ENCODE measurements at places on chromosomes 16 and 17.

DNA sequence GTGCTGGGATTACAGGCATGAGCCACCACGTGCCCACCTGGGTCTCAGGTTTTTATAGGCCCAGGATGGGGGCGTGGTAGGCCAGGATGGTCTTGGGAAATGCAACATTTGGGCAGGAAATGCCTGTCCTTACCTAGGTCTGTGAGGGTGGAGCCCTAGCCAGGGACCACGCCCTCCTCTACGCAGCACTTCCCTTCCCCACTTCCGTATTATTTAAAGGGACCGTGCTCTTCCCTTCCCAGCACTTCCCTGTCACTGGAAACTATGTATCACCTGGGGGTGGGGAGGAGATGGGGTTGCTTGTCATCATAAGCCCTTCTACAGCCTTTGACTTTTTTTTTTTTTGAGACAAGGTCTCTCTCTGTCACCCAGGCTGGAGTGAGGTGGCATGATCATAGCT lies 238.9 kb upstream of the NLRP1 start:
- DNase-seq, result no peak

- DNase-seq, result no peak
These were observed 80.2 kb downstream of the OR1D5 start for GRCh38 chr17:2983255-2983654.

- no peak for DNase-seq
These were observed 1337.5 kb upstream of the CDH8 start for GRCh38 chr16:63373744-63374143.

- DNase-seq, result no peak
These were observed 17.2 kb downstream of the GINS3 start for GRCh38 chr16:58409316-58409973.

DNA sequence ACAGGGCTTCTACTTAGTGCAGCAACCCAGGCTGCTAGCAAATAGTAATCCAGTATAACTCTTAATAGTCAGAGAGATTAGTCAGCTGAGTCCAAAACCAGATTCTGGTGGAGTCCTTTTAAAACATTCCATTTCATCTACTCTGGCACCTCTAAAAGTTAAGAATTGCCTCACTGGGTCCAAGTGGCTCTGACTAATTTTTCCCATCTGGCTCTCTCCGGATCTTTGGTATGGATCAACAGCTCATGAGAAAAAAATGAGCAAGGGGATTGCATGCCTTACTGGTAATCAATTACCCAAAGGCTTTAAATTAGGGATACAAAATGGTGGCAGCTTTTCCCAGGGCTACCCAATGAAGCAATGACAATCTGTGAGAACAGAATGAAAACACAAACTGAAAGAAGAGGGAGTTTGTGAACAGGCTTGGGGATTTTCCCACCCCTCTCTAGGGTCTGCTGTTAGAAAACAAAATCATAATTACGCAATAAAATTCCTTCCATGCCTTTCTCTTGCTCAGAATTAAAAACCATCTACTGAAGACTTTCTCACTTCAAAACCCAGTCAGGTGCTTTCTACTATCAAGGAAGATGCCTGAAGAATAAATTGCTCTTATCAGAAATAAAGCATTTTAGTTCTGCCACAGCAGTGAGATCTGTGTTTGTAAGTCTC lies 84.6 kb upstream of the PMFBP1 start:
- no peak for DNase-seq

- DNase-seq, result no peak
These were observed 20.4 kb downstream of the ALOX12B start for GRCh38 chr17:8066841-8067775.

- no peak for DNase-seq
These were observed 81.8 kb downstream of the VAT1L start for GRCh38 chr16:77869997-77870813.

DNA sequence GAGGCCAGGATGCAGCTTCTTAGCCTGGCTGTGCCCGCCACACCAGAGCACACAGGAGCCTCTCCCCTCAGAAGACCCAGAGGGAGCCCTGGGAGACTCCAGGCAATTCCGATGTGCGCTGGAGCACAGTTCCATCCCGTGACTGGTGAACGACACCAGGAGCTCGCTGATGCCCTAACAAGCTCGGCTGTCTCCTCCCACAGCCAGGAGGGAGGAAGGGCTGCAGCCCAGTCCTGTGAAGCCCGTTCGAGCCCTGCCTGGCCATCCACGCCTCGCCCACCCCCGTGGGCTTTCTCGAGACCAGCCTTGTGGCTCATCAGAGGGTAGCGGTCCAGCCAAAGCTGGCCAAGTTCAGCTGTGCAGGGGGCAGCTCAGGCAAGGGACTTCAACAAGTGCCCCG lies 21.8 kb upstream of the RASD1 start:
- DNase-seq, result no peak

- no peak for DNase-seq
These were observed 1.4 kb downstream of the THUMPD1 start for GRCh38 chr16:20740007-20740883.

DNA sequence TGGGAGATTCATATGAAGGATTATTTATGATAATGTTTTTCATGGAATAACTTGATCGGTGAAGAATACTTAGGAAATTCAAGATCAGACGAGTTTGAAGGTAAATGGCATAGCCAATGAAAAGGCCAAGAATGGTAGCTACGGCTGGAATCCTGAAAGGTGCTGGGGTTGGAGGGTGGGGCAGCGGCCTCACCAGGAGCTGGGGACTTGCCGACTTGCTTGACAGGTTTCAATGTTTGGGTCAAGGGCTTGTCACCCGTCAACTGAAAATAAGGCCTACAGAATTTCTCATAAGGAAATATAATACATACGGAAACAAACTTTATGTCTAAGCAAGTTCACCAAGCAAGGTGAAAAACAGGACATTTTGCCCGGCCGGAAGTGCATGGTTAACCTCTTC lies 9.9 kb downstream of the CRYM start:
- no peak for DNase-seq

- no peak for DNase-seq
These were observed 913 bp upstream of the NOG start for GRCh38 chr17:56592487-56593085.

- no peak for DNase-seq
These were observed 78.5 kb downstream of the WNT3 start for GRCh38 chr17:46739982-46740381.

- no peak for DNase-seq
These were observed 3.5 kb downstream of the CHMP6 start for GRCh38 chr17:80995131-80995530.

DNA sequence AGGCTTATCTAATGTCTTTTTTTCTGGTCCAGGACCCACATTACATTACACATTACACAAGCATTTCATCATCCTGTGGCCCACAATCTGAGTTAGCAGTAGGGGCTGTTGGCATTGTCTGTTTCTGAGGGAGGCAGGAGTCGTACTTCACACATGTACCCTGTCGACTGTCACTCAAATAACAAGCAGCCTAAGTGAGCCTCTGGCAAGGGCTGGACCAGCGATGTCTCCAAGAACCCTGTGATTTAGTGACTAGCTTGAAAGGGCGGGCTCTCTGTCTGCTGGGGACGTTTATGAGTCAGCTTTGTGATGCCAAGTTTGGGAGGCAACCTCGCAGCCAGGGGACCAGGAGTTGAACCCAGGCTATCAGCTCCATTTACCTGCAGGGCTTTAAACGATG lies 251.4 kb downstream of the HS3ST3B1 start:
- DNase-seq, result no peak

GRCh38 chr17:55324296-55324978 lies 59.7 kb downstream of the HLF start:
- no peak for DNase-seq

DNA sequence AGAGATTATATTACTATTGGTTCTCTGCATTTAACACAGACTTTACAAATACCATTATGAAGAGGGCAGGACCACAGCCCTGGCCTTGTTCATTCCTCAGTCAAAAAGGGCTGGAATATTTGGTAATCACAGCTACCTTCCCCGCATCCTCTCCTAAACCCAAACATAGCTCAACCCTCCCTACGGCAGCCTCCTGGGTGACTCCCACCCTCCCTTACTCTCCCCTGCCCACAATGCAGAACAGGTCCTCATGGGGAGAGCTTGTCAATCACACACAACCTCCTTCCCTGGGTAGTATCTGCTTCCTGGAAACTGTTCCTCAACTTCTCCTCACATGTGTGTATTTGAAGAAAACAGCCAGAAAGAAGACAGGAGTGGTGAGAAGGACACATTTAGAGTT lies 224.2 kb downstream of the C16orf78 start:
- DNase-seq, result no peak

- DNase-seq, result no peak
These were observed 117.6 kb upstream of the ZNF750 start for GRCh38 chr17:82957469-82957795.

DNA sequence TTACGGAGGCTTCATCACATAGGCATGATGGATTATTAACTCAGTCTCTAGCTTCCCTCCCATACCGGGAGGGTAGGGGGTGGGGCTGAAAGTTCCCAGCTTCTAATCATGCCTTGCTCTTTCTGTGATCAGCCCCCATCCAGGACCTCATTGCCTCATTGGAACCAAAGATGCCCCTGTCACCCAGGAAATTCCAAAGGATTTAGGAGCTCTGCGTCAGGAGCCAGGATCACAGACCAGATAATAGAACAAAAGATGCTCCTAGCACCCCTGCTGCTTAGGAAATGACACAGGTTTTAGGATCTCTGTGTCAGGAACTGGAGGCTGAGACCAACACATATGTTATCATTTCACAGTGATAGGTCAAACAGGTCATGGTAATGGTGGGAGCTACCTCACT lies 9.7 kb downstream of the USB1 start:
- DNase-seq, result no peak

DNA sequence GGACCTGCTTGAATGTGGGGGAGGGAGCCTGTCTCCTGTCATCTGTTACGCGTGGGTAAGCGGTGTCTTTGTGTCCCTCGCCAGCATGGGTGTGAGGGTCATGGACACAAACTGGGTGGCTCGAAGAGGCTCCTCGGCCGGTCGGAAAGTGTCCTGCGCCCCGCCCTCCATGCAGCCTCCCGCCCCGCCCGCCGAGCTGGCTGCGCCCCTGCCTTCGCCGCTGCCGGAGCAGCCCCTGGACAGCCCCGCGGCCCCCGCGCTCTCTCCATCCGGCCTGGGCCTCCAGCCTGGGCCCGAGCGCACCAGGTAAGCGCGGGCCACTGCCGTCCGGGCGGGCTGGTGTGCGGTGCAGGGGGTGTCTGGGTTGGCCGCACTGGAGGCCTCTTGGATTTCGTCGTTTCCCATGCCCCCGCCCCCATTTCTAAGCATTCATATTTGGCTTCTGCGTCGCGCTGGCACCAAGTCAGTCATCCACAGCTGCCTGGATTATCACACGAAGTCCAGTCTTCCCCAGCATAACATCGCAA lies 43.8 kb downstream of the ELAC2 start:
- DNase-seq, result no peak

- no peak for DNase-seq
These were observed 14.7 kb upstream of the KLHL36 start for GRCh38 chr16:84633622-84634021.

DNA sequence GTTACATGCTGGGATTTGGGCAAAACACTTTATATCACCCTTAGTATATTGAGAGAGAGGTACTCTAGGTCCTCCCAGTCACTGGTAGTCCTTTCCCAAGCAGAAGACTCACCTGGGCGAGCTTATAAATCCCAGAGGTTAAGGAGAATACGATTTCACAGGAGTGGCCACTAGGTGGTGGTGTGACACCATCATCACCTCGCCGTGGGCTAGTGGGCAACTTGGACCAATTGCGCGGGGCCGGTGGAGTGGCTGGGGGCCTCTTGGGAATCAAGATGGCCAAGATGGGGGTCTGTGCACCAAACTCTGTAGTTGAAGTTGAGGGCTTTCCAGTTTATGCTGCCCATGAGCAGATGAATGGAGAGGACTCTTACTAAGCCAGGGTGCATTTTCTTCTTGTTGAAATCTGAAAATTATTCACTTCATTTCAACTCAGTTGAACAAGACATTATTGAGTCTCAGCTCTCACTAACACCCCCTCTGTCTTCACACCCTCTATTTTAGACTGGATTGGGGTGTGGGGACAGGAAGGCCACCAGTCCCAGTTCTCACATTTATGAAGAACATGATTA lies 38.2 kb upstream of the PIRT start:
- DNase-seq, result peak; percentile 31

DNA sequence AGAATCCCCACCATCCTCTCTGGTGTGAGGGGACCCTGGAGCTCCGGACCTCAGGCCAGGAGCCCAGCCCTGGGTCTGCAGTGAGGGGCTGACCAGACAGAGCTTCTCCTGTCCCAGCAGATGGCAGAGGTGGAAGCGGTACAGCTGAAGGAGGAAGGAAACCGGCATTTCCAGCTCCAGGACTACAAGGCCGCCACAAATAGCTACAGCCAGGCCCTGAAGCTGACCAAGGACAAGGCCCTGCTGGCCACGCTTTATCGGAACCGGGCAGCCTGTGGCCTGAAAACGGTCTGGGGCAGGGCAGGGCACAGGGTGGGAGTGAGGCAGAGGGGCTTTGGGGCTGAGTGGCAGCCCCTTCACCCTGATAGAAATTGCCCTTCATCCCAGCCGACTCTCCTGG lies 527 bp downstream of the UNC45B start:
- no peak for DNase-seq

- DNase-seq, result no peak
These were observed 3.6 kb downstream of the ARL6IP1 start for GRCh38 chr16:18797746-18798145.

GRCh38 chr17:82385559-82386254 lies 14.1 kb downstream of the UTS2R start:
- DNase-seq, result no peak

- no peak for DNase-seq
These were observed 92.1 kb upstream of the ZNF750 start for GRCh38 chr17:82931699-82932517.

GRCh38 chr16:88700636-88701482 lies 5.3 kb downstream of the RNF166 start:
- DNase-seq, result no peak

GRCh38 chr16:89545044-89545830 lies 15.2 kb upstream of the RPL13 start:
- no peak for DNase-seq

GRCh38 chr16:8936421-8936820 lies 27.3 kb downstream of the USP7 start:
- DNase-seq, result no peak

GRCh38 chr16:87240211-87241136 lies 76.7 kb downstream of the C16orf95 start:
- DNase-seq, result no peak
